SW 1271 (cell line): ENCODE measurements at places on chromosomes 5 and 9.

- DNase-seq = no peak
These were observed 16.5 kb upstream of the SPDL1 start for GRCh38 chr5:169567079-169567478.

DNA sequence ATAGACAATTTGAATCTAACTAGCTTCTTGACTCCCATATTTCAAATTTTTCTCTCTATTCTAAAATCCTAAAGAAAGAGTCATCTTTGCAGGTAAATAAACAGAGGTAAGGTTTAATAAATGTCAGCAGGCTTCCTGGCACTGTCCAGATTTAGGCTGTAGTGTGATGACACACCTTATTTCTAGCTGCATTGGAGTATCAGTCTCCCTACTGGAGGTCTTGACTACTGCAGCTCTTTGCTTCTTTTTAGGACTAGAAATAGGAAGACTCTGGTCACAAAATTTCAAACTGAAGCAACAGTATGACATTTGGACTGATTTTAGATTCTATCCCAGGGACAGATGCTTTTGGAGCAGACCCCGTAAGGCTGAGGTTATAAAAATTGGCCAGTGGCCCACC lies 40.7 kb upstream of the PPP3R2 start:
- no peak for DNase-seq

DNA sequence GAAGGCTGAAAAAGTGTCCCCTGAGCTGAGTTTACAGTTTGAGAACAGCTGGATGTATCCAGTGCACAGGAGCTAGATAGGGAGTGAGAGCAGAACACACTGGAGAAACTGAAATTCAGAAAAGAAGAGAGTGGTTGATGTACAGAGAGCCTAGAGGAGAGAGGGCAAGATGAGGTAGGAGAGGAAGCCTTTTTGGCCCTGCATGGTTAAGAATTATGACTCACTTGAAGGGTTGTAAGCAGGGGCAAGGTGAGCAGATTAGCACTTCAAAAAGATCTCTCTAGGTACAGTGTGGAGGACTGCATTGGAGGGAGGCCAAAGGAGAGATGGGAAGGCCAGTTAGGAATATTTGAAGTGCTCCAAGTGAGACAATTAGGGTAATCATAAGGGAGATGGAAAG lies 25.2 kb downstream of the MCC start:
- DNase-seq = no peak

DNA sequence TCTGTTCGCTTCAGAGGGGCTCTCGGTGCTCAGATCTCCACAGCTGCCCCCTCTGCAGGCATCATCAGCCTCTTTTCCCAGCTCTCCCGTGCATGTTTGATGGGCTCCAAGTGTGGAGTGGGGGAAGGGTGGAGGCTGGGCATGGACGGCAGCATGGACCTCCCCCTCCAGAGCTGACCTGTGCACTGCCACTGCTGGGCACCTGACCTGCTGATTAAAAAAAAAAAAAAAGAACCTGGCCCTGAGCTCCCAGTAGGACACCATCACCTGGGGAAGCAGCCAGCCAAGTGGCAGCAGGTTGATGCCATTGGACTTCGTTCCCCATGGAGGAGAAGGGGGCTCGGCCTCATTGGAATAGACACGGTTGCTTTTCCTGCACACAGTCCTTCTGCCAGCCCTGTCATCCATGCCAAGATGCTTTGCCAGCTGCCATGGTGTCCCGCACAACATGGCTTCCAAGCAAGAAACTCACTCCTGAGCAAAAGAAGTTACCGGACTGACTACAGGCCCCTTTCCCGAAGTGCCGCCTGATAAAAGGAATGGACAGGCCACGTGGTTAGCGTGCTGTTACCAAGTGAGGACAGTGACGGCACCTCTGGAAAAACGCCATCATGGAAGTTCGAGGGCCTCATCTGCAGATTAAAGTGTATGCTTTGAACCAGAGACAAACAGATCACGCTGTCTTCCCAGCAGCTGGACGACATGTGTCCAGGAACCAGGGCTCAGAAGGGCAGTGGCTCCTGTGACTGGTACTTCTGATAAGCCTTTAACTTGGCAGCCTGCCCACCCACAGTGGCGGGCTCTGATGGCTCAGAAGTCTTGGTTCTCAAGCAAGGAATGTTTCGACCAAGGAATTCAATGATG lies 14.7 kb upstream of the BRD3OS start:
- DNase-seq = no peak

DNA sequence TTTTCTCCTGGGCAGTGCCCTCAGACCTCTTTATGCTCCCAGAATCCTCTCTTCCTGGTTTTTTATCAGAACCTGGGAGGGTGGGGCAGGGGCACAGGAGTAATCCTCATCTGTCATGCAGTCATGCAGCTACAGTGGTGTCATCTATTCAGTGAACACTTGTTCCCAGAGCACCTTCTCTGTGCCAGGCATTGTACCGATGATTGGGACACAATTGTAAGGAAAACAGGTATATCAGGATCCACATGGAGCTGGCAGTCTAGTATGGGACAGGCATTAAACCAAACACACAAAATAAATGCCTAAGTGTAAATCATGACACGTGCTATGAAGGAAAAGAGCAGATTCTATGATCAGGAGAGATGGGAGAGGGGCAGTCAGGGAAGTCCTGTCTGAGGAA lies 21.5 kb upstream of the IDNK start:
- DNase-seq = no peak

GRCh38 chr9:80492221-80492620 lies 920.5 kb downstream of the TLE4 start:
- DNase-seq = no peak

DNA sequence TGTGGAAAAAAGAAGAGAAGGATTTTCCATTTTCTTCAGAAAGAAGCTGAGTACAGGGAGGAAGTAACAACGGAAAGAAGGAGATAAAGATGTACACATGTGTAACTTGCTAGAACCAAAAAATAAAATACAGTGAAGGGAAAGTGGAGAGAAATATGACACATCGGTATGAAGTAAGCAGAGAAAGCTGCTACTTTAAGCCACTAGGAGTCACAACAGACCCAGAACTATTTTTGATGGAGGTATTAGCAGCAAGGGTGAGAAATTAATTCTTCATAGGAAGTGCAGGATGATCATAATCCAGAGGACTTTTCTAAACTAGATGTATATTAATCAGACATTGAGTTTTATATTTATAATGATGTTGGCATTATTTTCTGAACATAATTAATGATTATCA lies 88.5 kb downstream of the FAM174A start:
- DNase-seq = peak; percentile 69

DNA sequence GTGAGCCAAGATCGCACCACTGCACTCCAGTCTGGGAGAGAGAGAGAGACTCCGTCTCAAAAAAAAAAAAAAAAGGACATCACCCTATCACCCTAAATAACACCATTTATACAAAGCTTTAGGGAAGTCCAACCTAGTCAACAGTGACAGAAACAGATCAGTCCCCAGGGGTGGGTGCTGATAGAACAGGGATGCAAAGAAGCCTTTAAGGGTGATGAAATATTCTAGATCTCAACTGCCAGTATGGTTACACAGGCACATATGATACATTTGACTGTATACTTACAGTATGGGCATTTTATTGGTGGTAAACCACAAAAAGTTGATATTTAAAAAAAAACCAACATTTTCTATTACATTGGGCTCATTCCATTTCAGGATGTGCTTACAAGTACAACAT lies 4.8 kb downstream of the RETREG1 start:
- DNase-seq = no peak

GRCh38 chr9:21252721-21253547 lies 13.1 kb upstream of the IFNA14 start:
- peak; percentile 9 for DNase-seq

DNA sequence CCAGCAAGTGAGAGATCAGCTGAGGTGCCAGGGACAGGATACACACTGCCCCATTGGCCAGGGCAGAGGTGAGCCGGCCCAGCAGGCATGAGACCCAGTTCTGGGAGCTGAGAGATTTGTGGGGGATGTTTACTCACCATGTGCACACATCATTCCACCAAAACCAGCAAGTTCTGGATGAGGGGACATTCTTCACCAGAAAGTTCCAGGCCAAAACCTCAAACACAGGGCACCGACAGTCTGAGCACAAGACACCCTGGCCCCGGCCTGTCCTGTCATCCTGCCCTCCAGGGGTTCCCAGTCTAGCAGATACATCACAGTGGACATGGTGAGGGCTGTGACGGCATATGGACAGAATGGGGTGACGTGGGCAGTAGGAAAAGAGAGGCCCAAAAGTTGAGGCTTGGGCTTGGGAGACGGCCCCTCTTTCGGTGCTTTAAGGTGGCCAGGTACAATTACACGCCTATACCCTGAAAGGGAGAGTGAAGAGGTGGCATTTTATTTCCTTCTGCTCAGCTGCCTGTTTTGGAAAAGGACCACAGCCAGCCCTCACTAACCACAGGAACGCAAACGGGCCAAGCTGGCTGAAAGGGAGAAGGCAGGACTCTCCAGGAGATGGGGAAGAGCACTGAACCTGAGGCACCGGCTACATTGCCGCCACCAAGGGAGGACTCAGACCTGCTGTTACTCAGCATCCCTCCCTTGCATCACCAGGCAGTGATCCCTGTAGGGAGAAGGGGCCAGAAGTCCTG lies 64.0 kb downstream of the SHB start:
- DNase-seq = no peak

- DNase-seq = no peak
These were observed 56.1 kb upstream of the TBCA start for GRCh38 chr5:77832166-77832770.

- no peak for DNase-seq
These were observed 26.8 kb downstream of the RGS7BP start for GRCh38 chr5:64532657-64533056.

DNA sequence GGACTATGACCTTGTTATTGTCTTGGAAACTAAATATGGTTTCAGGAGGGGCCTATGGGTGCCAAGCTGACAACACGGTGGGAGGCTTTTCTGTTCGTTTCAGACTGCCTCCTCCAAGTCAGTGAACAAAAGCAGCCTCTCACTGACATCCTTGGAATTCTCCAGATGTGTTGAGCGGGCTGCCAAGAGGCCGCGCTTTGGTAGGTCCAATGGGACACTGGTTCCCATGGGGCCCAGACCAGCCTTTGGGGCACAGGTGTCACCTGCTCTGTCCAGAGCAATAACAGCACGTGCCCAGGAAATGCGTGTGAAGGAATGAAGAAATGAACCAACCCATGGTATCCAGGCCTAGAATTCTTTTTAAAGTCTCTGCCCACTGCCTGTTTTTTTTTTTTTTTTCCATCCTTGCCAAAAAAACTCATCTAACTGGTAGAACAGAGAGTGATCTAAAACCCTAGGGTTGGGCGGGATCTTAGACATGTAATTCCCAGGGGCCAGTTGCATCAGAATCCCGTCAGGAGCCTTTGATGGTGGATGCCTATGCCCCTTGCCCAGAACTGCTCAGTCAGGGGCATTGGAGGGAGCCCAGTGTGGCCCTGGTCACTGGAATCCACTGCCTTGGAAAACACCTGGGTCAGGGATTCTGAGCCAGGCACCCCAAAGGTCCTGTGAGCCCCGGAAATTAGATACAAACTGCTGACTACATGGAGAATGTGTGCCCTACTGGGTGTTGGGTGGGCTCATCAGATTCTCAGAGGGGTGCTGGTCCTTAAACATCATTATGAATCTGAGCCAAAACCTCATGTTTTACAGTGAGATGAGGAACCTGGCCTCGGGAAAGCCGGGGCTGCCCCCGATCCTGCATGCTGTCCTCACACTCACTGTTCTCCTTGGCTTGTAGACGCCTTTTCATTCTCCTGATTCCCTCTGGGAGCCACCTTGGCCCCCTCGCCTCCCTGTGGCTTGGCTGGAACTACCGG lies 60.1 kb downstream of the GTF3C4 start:
- no peak for DNase-seq

GRCh38 chr5:143231973-143232812 lies 171.3 kb downstream of the NR3C1 start:
- DNase-seq = no peak

GRCh38 chr5:145160679-145161078 lies 674.5 kb downstream of the PRELID2 start:
- no peak for DNase-seq

GRCh38 chr5:179762079-179762780 lies 29.6 kb downstream of the MAML1 start:
- no peak for DNase-seq

DNA sequence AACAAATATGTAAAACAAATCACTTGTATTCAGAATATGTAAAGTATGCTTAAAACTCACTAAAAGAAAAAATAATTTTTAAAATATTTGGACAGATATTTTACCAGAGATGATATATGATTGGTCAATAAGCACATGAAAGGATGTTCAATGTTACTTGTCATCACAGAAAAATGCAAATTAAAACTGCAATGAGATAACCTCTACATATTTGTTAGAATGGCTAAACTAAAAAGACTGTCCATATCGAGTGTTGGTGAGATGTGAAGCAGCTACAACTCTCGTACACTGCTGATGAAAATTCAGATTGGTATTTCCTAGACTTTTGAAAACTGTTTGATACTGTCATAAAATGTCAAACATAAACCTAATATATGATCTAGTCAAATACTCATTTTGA lies 685.1 kb downstream of the DTWD2 start:
- no peak for DNase-seq

- no peak for DNase-seq
These were observed 222.3 kb downstream of the PBX3 start for GRCh38 chr9:125969462-125969861.

- no peak for DNase-seq
These were observed 249.6 kb downstream of the PDZD2 start for GRCh38 chr5:31888564-31888963.

DNA sequence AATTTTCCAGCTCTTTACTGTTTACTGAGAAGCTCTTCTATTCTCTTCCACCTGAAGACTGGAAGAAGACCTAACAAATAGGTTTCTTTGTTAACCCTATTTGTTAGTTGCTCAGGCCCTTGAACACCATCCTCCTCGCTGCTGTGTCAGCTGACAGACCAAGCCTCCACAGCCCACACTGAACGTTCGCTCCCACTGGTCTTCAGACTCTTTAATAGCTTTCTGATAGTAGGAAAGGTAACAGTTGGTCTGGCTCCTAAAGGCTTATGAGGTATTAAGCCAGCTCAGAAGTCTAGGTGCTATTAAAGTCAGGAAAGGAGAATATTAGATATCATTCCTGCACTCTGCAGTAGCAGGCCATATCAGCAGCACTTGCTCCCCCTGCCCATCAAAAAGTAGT lies 23.3 kb upstream of the F2R start:
- no peak for DNase-seq

- no peak for DNase-seq
These were observed 65.9 kb upstream of the NEK6 start for GRCh38 chr9:124191691-124192395.

GRCh38 chr5:177553671-177554429 lies 513 bp downstream of the FAM193B start:
- DNase-seq = no peak
